ENCODE measurements at places on chromosomes 6 and 20.

DNA sequence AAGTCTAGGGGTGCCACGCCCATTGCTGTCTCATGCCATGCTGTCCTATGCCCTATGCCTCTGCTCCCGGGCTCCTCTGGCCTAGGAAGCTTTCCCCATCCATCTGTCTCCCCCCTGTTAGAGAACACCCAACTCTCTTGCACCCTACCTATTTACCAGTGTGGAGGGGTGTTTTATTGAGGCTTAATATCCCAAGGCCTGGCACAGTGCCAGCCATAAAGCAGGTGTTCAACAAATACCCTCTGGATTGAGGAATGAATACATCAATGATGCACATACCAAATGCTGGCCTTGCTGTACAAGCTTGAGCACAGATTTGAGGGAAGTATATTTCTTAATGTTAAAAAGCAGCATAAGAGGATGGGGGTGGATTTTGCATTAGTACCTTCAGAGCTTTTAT is 38.3 kb downstream of the METTL24 start:
- DNase-seq: no peak

DNA sequence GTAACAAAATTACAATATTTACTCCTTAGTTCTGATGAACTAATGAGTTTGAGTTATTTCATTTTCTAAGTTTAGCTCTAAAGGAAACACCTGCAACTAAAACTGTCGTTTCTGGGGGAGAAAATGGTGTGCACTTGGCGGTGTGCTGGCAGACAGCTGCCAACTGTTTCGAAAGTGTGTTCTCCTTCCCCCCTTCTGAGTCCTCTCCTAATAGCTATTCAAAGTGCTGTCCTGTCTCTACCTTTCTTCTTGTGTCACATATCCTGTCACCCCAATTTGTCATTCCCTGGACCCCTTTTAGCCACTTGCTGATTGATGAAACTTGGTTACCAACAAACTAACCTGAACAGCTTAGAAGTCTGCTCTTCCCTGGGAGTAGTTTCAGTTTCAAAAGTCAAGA is 4.9 kb upstream of the UBE2J1 start:
- DNase-seq: no peak

- DNase-seq: no peak
Measured at GRCh38 chr20:9308056-9308455, 206.3 kb upstream of the LAMP5 start.

GRCh38 chr6:27889628-27890444 is 22.4 kb downstream of the OR2B2 start:
- no peak for DNase-seq
